CD4-positive, alpha-beta T cell treated with Interleukin-6 at 100 ng/mL for 8 hours (primary cell): ENCODE measurements at places on chromosomes 3 and 15.
A peak's percentile ranks its signal among the peaks of the same experiment; 100 is the strongest.

DNA sequence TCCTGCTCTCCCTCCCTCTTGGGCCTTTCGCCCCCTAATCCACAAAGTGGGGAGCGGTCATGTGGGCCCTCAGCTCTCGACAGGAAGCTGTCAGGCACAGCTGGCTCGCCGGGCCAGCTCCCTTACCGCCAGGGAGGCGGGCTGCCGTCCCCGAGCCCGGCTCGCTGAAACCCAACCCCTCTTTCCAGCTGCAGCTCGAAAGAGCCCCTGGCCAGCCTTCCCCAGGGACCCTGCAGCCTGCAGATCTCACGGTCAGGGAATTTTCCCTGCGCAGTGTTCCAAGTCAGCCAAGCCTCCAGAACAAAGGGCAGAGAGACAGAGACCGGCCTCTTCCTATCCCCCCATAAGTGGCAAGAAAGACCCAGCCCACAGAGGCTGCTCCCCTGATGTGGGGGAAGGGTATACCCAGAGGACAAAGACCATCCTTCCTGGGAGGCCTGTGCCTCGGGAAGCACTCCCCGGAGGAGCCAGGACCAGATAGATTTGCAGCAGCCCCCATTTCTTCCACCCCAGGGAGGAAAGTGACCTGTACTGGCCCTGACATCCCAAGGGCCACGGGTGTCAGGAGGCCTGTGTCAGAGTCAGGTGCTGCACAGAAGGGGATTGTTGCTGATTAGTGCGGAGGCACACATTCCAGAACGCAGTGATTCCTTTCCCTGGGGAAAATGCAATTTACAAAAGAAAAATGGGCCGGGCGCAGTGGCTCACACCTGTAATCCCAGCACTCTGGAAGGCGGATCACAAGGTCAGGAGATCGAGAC lies 32.6 kb downstream of the MAGEF1 start:
- DNase-seq: no peak

DNA sequence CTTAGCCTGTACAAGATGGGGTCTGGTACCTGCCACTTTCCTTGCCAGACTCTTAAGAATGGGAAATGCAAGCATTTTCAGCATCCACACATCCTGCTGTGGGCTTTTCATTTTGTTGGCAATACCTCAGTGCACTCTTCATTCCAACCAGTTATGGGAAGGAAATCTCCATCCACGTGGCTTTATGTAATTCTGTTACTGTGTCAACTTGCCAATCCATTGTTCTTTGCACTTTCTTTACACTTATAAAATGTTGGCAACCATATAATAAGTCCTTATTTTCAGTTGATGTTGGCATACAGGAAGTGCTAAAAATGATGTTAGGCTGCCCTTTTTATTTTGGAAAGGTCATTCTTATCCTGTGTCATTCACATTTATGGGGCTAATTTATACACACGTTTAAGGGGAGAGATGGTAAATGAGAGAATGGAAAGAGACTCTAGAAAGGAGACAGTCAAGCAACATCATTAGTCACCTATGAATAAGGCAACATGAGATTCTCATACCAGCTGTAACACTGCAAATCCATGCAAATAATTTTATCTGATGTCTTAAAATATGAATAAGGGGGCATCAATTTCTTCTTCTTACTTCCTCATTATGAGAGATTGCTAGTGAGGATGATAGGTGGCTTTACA lies 238.7 kb downstream of the CHST2 start:
- DNase-seq: no peak

GRCh38 chr3:99961756-99962515 lies 144.3 kb downstream of the CMSS1 start:
- DNase-seq: no peak

- DNase-seq: no peak
These were observed 17.5 kb upstream of the EIF2B5 start for GRCh38 chr3:184117636-184118035.

GRCh38 chr15:68632101-68632500 lies 53.3 kb downstream of the CORO2B start:
- DNase-seq: no peak

DNA sequence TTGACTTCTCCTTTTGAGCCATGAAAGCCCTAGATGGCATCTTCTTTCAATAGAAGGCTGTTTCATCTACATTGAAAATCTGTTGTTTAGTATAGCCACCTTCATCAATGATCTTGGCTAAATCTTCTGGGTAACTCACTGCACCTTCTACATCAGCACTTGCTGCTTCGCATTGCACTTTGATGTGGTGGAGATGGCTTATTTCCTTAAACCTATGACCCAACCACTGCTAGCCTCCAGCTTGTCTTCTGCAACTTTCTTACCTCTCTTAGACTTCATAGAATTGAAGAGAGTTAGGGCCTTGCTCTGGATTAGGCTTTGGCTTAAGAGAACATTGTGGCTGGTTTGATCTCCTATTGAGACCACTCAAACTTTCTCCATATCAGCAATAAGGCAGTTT lies 189.8 kb downstream of the PLCL2 start:
- peak; percentile 25 for DNase-seq

GRCh38 chr3:106206613-106207012 lies 337.8 kb upstream of the CBLB start:
- DNase-seq: no peak

DNA sequence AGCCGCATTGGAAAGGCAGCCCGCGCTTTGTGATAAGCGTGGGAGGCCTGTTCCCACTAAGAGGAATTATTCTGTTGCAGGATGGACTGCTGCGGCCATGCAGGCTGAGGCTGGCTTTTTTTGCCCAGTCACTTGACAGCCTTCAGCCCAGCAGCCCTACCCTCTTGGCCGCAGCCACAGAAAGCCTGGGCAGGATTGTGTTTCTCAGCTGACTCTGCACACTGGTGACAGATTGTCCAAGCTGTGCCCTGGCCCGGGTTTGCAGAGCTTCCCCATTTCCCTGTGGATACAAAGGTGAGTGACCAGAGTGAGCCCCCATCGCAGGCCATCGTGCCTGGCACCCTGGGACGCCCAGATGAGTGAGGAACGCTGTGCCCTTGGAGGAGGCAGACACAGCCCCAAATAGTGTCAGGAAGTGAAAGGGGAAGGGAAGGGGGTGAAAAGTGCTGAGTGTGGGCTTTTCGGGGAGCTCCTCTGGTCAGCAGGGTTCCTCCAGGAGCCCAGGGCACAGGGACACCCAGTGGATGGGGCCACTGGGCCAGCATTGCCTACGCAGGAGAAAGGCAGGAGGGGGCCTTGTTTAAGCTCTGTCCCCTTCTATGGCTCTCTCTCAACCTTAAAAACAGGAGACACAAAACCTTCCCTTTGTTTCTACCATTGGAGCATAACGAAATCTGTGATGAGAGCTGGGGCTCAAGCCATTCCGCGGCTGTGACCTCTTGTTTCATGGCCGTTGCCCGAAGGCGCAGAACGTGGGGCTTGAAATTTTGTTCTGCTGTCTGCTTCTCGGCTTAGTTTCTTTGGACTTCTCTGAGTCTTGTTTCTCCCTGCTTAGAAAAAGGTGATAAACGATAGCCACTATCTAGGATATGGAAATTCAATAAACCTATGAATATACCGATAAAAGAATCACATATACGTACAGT lies 91.5 kb upstream of the MEF2A start:
- DNase-seq: no peak

- DNase-seq: no peak
These were observed 9.7 kb downstream of the CCK start for GRCh38 chr3:42256135-42256819.

DNA sequence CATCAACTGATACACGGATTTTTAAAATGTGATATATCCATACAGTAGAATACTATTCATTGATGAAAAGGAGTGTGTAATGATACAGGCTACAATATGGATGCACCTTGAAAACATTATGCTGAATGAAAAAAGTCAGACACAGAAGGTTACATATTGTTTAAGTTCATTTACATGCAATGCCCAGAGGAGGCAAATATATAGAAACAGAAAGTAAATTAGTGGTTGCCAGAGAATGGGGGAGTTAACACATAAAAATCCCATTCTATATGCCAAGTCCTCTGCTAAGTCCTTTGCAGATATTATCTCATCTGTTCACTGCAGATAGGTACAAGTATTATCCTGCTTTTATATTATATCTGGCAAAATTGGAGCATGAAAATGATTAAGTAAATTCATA lies 22.1 kb upstream of the CDIN1 start:
- no peak for DNase-seq

GRCh38 chr3:140974900-140975299 lies 33.3 kb downstream of the SLC25A36 start:
- no peak for DNase-seq

- no peak for DNase-seq
These were observed 42.3 kb upstream of the FXR1 start for GRCh38 chr3:180870008-180870699.

GRCh38 chr3:58237941-58238681 lies 519 bp downstream of the ABHD6 start:
- DNase-seq: peak; percentile 9

- DNase-seq: no peak
These were observed 98.6 kb upstream of the IGF1R start for GRCh38 chr15:98549741-98550140.
